ENCODE measurements at places on chromosomes 4 and X.
A peak's percentile ranks its signal among the peaks of the same experiment; 100 is the strongest.

DNA sequence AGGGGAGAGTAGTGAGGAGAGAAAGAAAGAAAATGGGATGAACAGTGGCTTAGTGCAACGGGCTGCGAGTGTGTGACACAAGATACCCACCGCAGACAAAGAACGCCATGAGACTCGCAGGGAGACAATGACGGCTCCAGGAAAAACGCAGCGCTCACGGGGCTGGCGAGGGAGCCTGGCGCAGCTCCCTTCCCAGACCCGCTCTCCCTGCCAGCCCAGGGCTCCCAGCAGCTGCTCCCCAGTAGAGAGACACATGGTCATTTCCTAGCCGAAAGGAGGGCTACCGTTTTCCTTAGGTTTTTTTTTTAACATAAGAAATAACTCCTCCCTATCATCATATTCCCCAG, 149.5 kb downstream of the MAML3 start:
- DNase-seq, result peak; percentile 64

- no peak for DNase-seq
Measured at GRCh38 chr4:151614561-151614960, 146.2 kb downstream of the GATB start.

DNA sequence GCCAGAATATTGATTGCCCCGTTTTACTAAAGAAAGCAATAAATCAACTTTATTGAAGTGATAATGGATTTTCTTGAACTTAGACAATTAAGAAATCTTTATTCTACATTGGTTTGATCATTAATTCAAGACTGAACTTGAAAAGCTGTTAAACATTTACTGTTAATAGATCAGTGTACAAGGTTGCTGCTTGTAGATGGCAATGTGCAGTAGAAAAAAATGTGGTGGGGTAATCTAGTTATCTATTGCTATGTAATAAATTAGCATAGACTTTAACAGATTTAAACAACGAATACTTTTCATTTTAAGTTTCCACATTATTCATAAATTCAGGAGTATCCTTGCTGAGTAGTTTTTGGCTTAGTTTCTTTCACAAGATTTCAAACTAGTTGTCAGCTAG, 612.5 kb downstream of the ACTRT1 start:
- no peak for DNase-seq

- peak; percentile 66 for DNase-seq
Measured at GRCh38 chr4:36399762-36400353, 118.4 kb downstream of the DTHD1 start.

DNA sequence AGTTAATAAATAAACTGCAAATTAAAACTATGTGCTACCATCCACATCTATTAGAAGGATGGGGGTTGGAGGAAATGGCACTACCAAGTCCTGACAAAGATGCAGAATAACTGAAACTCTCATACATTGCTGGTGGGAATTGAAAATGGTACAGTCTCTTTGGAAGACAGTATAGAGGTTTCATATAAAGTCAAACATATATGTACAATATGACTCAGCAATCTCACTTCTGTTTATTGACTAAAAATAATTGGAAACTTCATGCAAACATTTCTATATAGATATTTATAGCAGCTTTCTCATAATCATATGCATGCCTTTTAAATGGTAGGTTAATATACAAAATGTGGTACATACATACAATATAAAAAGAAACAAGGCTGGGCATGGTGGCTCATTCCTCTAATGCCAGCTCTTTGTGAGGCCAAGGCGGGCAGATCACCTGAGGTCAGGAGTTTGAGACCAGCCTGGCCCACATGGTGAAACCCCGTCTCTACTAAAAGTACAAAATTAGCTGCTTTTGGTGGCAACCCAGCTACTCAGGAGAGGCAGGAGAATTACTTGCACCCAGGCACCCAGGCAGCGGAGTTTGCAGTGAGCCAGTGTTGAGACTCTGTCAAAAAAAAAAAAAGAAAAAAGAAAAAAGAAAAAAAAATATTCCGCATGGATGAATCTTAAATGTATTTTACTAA, 225.0 kb upstream of the CXXC4 start:
- no peak for DNase-seq

- DNase-seq, result no peak
Measured at GRCh38 chr4:183985786-183986185, 80.7 kb downstream of the STOX2 start.

DNA sequence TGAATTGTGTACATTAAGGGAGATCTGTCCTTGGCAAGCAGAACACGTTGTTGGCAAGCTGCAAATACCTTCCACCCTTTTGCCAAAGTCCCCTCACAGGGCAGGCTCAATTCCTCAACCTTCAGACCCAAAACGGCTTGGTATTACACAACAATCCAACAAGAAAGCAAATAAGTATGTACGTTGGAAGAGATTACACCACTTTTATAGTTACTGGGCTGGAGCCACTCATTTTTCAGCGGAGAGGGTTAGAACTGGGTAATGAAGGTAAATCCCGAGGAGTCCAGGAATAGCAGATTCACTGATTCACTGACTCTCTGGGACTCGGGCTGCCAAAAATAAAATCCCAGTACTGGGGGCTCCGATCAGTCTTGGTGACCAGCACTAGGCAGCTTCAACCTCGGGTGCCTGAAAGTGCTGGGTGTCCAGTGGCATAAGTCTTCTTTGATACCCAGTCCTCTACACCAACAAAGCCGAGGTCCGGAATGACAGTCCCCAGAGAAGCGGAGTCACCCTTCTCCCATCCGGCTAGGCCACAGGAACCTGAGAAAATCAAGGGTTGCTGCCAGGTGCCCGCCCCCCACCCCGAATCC, 587 bp downstream of the TIMM8A start:
- no peak for DNase-seq

DNA sequence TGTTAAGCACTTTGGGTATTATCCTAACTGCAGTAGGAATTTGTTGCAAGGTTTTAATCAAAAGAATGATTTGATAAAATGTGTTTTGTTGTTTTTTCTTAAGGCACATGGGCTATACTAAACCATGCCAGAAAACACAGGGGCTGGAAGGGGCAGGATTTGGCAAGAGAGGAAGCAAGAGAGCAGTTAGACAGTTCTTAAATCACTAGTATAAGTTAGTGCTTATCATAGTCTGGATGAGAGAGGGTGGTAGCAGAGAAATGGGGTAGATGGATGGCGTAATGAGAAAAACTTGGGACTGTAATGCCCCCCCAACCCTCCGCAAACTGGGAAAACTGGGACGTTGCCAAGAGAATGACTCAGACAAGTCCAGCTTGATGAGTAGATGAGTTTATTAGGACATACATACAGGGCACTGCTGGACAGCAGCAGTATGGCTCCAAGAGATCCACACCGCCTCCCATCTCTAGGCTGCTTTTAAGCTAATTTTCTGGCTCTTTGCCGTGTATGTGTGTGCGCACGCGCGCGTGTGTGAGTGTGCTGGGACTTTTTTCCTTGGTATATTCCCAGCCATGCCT, 151.5 kb downstream of the PDLIM5 start:
- DNase-seq, result no peak

GRCh38 chr4:7275067-7275466, 82.7 kb downstream of the SORCS2 start:
- no peak for DNase-seq

DNA sequence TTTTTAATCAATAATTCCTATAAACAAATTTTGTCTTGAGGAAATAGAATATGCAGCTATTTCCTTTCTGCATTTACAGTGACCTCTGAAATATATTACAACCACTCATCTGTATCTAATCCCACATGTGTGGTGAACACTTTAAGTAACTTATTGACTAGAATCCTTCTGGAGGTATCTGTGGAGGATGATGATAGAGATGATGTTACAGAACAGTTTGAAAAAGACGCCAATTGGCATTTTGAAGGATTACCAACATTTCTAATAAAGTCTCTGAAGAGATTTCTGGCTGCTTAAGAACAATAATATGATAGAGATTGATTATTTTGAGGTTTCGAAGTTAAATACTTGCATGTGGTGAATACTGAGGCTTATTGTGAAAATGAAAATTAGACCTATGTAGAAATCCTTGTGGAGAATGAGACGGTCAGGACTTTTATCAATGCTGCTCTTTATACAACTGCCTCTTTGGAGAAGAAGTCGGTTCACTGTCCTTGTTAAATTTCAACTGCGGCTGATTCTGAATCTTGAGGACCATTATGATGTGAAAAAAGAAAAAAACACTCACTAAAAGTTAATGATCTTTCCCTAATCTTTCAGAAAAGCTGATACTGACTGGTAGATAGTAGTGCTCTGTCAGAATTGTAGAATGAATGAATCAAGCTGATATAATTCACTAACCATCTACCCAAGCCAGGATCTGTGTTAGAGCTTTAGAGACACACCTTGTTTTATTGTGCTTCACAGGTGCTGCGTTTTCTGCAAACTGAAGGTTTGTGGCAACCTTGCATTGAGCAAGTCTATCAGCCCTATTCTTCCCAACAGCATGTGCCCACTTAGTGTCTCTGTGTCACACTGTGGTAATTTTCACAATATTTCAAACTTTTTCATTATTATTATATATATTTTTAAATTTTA, 204.7 kb downstream of the SPRY1 start:
- DNase-seq, result no peak
